ENCODE measurements at places on chromosomes 6 and 20.

DNA sequence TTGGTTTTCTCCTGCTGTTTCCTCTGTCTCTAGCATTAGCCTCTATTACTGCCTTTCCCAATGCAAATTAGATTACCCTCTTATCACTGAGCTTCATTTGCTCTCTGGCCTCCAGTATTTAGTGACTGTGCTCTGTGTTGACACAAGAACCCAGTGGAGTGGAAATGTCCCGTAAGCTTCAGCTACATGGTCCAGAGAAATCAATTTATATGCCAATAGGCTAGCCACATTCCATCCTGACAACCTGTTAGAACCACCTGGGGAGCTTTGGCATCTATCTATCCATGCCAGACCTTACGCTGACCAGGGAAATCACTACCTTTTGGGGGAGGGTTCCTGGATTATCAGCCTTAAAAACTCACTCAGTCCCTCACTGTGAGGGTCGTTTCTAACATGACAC lies 459.6 kb downstream of the UTRN start:
- no peak for DNase-seq

DNA sequence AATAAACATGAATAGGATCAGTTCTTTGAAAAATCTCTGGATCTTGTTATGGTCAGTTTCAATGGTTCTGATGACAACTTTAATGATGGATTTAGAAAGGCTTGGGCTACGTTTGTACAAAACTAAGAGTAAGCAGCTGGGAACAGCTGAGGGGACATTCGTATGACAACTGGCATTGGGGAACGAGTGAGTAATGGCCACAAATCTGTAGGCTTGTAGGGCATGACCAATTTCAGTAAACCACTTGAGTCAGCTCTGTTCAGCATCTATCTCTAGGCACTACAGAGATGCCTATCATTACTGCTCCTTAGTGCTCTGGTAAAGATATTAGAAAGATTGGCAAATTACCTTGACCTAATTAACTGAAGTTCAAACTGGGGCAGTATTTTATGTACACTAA lies 1375.6 kb downstream of the EPHA7 start:
- DNase-seq, result no peak

DNA sequence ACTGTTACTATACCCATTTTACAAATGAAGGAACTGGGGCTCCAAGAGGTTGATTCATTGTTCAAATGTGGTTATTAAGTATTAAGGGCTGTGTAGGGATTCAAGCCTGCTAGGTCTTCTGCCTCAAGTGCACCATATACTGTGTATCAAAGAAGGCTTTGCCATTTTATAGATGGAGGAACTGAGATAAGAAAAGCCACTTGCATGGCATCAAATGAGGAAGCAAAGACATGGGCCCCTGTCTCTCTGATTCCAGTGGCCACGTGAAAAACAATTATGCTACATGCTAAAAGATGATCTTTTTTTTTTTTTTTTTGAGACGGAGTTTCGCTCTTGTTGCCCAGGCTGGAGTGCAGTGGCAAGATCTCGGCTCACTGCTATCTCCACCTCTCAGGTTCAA lies 67.0 kb downstream of the TMEM200A start:
- DNase-seq, result no peak

DNA sequence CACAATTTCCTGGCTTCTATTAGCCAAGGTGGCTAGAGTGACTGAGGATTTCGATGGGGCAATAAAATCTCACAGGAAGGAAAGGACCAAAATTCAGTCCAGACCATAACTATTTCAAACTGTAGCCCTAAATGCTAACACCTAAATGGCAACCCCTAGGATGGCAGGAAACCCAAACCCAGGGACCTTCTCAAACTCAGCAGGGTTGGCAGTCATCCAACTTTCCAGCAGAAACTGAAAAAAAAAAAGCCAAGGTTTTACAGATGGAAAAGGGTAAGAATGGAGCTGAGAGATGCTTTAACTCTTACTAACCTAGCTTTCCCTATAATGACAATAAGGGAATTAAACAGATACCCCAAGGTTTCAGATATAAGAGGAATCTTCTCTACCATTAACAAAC lies 10.5 kb downstream of the IBTK start:
- no peak for DNase-seq

DNA sequence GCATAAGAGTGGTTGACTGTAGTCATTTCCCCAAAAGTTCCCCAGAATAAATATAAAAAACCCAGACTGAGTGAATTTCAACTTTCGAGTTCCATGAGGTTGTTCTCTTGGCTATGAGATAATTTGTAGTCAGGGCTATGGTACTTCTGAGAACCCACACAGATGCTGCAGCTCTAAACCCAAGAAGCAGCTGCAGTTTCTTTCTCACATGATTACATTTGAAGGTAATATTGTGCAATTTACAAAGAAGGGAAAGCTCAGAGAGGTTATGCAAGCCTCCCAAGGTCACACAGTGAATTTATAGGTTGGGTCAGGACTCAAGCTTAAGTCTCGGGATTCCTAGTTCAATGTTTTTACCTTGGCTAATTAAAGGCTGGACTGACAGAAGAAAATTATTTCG lies 29.7 kb upstream of the CD93 start:
- no peak for DNase-seq

DNA sequence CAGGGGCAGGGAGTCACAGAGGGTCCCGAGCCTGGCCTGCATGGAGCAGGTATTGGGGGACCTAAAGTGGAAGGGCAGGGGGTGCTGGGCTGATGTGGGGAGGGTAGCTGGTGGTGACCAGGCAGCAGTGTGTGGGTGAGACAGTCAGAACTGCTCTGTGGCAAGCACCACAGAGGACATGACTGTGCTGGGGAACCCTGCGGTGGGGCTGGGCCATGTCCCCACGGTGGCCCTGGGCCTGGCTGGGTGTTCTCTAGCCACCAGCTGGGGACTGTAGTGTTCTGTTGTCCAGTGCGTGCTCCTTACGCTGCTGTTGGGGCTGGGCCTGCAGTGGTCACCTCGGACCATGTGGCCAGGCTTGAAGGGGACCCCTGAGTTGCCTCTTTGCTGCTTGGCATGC lies 3.6 kb downstream of the SS18L1 start:
- no peak for DNase-seq

GRCh38 chr6:105890521-105891244 lies 195.5 kb upstream of the PRDM1 start:
- DNase-seq, result no peak

GRCh38 chr6:165383323-165383722 lies 73.9 kb upstream of the C6orf118 start:
- no peak for DNase-seq

DNA sequence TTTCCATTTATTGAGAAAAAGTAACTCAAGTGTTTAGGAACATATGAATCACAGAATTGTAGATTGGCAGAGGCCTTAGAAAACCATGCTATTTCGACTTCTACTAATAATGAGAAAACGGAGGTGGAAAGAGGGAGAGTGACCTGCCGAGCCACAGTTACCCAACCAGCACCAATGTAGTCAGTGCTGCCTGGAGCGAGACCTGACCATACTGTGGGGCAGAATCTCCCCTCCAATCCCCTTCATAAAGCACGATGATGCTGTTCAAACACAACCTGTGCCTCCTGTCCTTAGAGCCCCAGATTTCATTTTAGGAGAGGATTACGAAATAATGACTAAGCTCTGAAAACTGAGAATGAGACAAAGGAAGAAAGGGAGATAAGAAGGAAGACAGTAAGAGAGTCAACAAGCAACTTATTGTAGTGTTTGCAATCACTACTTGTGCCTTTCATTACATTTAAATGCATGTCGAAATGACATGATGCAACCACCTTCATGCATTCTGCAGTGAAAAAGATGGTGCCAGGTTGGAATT lies 70.6 kb downstream of the ATXN1 start:
- DNase-seq, result no peak

DNA sequence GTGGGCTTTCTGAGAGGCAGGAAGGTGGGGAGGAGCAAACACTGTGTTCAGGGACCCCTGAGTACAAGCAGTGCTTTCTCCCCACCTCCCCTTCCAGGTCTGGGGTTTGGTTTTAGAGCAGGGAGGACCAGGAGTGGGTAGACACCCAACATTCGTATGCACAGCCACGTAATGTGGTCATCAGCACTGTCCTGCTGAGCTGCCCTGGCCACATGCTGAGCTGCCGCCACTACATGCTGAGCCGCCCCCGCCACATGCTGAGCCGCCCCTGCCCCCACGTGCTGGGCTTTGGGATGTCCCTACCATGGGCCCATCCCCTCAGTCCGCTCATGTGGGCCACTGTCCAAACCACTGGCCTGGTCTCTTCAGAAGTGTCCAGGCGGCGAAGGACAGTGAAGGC lies 214.9 kb upstream of the CST7 start:
- DNase-seq, result no peak

GRCh38 chr6:109477725-109478124 lies 5.3 kb downstream of the ZBTB24 start:
- DNase-seq, result no peak

DNA sequence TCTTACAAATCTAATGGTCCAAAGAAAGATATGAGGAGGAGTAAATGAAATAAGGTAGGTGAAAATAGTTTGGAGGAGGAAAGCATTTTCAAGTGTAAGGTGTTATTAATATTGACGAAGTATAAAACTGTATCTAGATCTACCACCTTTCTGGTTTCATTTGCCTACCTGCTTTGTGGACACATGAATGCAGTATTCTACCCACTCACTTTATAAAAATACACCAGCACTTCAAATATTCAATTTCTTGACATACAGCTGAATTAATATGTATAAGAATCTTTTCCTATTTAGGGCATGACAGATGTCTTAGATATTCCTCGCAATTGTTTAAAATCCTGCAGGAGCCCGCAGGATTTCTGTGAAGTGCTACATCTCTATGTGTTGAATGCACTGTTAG lies 108.0 kb downstream of the BCAS1 start:
- DNase-seq, result no peak

GRCh38 chr20:6679086-6679485 lies 88.4 kb upstream of the BMP2 start:
- no peak for DNase-seq

- DNase-seq, result no peak
These were observed 100.5 kb upstream of the STXBP5 start for GRCh38 chr6:147103694-147104093.

GRCh38 chr20:13296070-13296469 lies 75.0 kb downstream of the ISM1 start:
- DNase-seq, result no peak

GRCh38 chr6:17705428-17705777 lies 1.3 kb downstream of the NUP153 start:
- no peak for DNase-seq

GRCh38 chr6:41713159-41713649 lies 22.2 kb downstream of the TFEB start:
- no peak for DNase-seq

DNA sequence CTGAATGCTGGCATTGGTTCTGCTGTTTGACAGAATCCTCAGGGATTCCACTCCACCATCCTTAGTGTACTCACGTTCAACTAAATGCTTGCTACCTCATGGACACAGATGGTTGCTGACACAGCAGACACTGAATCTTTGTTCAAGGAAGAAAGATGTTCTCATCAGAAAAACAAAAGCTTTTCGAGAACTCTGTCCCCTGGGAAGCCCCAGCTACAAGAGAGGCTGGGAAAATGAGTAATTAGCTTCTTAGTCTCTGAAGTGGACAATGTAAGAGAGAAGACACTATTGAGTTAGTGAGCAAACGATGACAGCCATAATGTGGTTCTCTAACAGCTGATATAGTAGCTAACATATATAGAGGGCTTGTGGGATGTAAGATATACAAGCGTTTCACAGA lies 30.9 kb upstream of the ENPP5 start:
- DNase-seq, result no peak

DNA sequence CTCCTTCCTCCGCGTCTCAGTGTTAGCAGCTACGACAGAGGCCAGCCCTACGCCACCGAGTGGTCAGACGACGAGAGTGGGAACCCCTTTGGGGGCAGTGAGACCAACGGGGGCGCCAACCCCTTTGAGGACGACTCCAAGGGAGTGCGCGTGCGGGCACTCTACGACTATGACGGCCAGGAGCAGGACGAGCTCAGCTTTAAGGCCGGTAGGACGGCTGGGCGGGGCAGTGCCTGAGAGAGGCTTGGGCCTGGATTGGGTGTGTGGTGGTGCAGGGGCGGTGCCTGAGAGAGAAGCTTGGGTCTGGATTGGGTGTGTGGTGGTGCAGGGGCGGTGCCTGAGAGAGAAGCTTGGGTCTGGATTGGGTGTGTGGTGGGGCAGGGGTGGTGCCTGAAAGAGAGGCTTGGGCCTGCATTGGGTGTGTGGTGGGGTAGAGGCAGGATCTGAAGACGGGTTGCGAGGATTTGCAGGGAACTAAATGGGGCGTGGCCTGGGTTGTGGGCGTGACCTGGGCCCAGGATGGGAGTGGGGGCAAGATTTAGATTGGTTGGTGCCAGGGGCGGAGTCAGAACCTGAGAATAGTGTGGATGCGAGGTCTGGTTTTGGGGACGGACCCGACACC lies 24.4 kb downstream of the SPDEF start:
- DNase-seq, result no peak

- DNase-seq, result no peak
These were observed 16.5 kb upstream of the BHLHE23 start for GRCh38 chr20:63023071-63023935.

DNA sequence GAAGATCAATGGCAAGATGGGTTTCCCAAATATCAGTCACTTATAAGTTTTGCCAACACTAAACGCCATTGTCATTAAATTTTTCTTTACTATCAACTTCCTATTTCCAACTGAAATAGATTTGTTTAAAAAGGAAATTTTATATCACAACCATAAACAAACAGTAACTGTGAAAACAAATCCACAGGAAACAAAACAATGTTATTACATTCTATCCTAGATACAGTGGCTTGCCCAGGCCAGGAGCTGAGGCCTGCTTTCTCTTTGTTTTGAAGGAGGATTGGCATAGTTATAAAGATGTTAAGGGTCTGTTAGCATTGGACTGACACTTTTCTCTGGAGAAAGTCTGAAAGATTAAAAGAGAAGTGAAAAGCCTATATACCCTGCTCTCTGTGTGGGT lies 24.9 kb downstream of the PPP1R16B start:
- no peak for DNase-seq

- DNase-seq, result no peak
These were observed 25.5 kb downstream of the LMBRD1 start for GRCh38 chr6:69771158-69771906.

DNA sequence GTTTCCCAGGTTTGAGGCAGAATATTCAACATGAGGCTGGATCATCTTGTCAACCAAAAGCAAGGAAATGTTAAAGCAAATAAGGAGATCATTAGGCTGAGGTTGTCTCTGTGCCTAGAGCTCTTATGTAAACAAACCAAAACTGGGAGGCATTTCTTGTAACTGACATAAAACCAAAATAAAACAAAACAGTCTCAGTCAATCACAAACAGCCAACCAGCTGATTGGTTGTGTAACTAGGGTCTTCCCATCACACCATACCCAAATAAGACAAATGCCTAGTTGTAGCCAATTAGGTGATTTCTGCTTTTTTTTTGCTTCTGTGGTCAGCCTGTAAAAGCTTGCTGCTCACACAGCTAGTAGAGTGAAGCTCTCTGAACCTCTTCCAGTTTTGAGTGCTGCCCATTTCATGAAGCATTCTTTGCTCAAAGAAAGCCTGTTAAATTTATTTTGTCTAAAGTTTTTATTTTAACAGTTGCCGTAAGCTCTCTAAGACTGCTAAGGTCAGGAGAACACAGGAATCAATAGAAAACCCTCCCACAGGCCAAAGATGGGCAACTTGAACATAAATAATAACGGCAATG lies 8.9 kb upstream of the FITM2 start:
- DNase-seq, result no peak
